Activated CD4-positive, alpha-beta memory T cell treated with anti-CD3 and anti-CD28 coated beads, Interleukin-2, amount 10 ng/mL, durations not matched to agents 7 days and 5 days (primary cell): ENCODE measurements at places on chromosomes 5 and 9.

GRCh38 chr5:68433923-68434879 lies 218.6 kb downstream of the PIK3R1 start:
- peak; percentile 91 for DNase-seq

DNA sequence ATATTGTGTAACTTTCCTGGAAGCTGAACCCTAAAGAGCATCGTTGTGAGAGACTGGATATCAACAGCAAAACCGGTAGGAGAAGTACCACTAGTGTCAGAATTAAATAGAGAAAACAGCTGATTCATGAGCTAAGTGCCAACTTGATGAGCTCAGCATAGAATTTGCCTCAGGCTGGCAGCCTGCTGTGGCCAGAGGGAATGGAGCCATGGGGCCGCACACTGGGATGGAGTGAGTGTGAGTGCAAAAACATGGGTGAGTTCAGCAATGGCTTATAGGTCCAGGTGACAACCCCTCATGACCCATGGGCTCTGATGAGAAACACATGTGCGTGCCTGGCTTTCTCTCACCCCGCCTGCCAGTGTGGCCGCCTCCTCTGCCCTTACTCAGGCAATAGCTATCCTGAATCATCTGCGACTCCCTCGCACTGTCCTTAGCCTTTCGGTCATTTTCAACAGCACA lies 25.4 kb downstream of the ADAMTS16 start:
- no peak for DNase-seq

- no peak for DNase-seq
These were observed 72.8 kb downstream of the ADAMTS2 start for GRCh38 chr5:179272326-179273072.

GRCh38 chr5:118791926-118792734 lies 196.2 kb downstream of the DTWD2 start:
- peak; percentile 21 for DNase-seq

DNA sequence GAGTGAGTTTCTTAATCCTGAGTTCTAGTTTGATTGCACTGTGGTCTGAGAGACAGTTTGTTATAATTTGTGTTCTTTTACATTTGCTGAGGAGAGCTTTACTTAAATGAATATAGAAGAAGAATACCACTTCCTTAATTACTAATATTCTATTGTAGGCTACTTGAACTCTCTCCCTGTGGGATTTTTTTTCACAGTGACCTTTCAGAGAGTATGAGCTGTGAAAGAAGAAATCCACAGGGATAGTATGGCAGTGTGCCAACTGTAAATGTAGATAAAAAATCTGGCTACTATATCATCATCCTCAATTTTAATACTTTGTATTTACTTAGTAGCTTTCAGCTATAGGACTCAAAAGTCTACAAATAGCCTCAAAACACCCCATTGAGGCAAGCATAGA lies 67.3 kb downstream of the COMMD10 start:
- DNase-seq, result no peak

- peak; percentile 12 for DNase-seq
These were observed 3.5 kb downstream of the PHF2 start for GRCh38 chr9:93579711-93580516.

DNA sequence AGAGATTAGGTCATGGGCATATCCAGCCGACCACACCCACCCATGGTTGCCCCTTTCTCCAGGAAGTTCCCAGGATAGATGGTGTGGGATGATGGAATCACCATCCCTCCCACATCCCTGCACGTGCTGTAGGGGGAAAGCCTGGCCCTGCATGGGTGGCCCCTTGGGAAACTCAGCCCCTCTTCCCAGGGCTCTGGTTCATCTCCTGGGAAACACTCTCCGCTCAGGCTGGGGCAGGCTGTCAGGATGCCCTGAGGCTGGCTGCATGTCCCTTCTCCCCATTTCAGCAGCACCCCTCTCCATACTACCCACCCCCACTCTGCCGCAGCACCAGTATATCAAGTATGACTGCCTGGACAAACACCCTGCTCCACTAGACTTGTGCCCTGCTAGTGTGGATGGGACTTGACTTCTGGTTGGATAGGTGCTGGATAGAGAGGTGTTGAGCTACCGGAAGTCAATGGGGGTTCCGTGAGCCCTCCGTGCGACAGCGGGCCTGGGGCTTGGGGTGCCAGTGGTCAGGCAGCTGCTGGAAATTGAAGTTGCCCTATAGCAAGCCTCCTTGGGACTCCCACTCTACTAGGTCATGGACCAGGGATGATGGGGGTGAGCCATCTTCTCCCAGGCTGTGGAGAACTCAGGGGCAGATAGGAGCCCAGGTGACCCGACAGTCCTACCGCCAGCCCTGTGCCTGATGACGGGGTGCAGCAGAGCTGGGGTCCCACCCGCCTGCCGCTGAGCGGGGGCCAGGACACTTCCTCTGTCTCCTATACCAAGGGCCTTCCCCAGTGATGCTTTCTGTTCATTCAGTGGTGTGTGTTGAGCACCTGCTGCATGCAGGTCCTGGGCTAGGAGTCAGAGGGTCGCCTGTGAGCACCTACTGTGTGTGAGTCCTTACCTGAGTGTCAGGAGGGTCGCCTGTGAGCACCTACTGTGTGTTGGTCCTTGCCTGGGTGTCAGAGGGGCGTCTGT lies 69.4 kb upstream of the COL5A1 start:
- DNase-seq, result no peak

- DNase-seq, result peak; percentile 96
These were observed 39.5 kb upstream of the GARNL3 start for GRCh38 chr9:127224883-127225739.

- DNase-seq, result no peak
These were observed 96.8 kb downstream of the FBXO4 start for GRCh38 chr5:42021923-42022322.

GRCh38 chr9:101417977-101418376 lies 17.6 kb downstream of the ALDOB start:
- DNase-seq, result no peak

- no peak for DNase-seq
These were observed 41.9 kb upstream of the TEX48 start for GRCh38 chr9:114723931-114724330.

DNA sequence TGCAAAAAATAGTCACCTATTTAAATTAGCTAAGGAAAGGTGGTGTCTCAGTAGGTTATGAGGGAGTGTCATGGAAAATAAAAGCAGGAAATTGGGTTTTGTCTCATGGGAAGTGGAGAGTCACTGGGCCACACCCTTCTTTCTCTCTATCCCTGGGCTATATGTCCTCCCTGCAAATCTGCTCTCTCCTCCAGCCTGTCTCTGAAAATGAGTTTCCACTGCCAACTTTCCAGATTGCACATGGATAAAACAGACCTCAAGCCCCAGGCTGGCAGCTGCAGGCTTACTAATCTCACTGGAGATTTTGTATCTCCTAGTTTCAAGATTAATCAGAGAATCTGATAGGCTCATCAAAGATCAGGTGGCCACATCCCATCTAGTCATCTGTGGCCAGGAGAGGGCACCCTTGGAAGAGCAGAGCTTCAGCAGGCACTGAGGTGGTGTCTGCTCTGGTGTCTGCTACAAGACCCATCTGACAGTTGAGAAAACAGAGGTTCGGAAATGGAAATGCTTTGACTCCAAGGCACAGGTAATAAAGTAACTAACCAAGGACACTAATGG lies 178.9 kb downstream of the MSX2 start:
- no peak for DNase-seq

DNA sequence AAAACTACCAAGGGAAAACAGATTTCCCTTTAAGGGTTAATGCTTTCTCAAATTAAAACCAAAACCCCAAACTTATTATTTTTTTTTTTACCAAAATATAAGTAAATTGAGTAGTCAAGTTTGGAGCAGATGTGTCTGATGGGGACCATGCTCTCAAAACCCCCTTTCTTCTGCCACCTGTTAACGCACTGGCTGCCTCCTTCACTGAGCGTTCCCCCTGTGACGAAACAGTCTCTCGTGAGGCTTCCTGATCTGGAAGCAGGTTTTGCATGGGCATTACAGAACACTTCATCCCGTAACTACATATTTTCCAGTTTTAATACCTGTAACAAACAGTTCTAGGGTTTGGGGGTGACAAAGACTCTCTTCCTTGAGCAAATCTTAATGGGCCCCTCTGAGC lies 59.4 kb downstream of the ANKH start:
- DNase-seq, result no peak

DNA sequence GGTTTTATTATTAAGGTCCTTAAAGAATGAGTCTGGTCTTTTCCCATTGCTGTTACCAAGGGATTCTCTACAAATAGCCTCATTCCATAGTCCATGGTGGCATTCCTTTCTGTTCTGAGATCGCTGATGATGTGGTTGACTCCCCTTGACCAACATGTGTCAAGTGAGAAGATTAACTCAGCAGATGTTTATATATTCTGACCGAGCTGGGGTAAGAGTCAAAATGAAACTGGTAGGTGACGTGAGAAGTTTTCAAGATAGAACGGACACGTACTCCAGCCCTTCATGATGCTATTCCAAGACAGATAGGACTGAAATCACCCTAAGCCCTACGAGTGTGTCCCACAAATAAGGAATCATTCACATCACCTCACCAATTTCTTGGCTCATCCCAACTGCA lies 155.5 kb upstream of the WWC1 start:
- no peak for DNase-seq

DNA sequence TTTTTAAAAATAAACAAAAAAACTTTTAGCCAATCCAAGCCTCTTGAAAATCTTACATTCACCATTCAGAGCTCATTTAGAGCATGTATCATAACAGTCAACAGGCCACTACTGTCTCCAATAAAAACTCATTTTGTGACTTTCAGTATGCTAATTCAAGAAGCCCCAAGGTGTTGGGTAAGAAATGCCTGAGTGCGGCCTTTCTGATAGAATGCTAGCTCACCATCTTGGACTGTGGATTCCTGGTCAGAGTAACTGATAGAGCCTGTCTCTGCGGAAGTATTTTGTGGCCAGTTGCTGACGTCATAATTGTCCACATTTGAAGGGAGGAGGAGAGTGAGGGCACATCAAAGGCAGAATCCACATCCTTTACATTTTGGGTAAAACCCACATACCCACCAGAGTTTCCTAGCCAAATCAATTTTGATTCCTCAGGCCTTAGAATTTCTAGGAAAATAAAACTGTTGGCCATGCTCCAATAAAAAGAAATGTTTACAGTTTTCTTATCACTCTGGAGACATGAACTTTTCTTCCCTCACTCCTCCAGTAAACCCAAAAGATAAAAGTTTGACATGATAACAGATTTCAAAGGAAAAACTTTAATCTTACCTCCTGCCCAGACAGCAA lies 41.1 kb upstream of the ERCC6L2 start:
- no peak for DNase-seq

DNA sequence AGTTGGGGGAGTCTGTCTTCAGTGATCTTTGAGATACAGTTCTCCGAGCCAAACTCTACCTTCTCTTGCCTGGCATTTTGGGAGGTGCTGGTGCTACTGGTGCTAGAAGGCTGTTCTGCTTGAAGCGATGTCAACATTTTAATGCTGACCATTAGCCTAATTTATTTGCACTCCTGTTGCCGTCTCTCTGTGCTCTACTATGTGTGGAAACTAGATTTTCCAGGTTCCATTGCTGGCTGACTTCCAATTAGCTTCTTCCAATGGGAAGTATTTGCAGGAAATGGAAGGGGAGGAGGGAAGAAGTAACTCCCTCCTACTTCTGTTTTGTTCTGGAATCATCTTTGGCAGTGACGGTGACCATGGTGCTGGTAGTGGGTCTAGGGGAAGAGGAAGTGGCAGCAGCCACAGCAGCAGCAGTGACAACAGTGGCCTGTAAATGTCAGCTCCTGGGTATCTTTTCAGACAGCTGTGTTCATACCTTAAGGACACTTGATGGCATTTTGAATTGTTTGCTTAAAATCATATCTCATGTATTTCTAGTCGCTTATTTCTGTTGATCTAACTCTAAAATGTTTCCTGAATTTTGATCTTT lies 7.9 kb downstream of the TXNDC8 start:
- no peak for DNase-seq

DNA sequence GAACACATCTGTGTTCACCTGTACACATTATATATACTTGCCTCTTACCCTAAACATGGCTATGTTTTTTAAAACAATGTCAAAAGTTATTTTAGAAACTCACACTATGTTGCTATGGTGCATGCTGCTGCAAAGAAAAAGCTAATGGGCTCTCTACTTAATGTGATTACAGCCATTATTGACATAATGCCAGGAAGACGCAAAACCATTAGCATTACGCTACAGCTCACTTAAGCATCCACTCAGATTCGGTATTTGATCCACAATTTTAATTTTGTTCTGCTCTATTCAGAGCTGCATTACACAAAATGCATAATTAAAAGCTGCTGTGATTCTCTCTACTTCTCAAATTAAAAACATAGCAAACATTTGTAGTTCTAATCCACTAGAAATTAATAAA lies 395.2 kb downstream of the BNC2 start:
- no peak for DNase-seq

GRCh38 chr9:131799177-131799823 lies 59.4 kb upstream of the RAPGEF1 start:
- DNase-seq, result peak; percentile 62

DNA sequence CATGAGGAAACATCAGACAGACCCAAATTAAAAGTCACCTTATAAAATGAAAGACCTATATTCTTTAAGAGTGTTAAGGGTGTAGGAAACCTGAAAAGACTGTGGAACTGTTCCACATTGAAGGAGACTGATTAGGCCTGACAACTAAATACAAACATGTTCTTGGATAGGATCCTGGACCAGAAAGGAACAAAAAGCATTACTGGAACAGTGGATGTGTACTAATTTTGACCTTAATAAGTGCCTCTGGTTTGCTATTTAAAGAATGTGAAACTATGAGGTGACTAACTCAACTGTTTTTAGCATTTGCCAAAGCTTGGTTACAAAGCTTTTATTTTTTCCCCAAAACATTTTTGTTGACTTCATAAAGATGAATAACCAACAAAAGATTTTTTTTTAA lies 340.6 kb downstream of the CAAP1 start:
- DNase-seq, result no peak

GRCh38 chr9:127714020-127714750 lies 1.3 kb downstream of the PTRH1 start:
- no peak for DNase-seq

DNA sequence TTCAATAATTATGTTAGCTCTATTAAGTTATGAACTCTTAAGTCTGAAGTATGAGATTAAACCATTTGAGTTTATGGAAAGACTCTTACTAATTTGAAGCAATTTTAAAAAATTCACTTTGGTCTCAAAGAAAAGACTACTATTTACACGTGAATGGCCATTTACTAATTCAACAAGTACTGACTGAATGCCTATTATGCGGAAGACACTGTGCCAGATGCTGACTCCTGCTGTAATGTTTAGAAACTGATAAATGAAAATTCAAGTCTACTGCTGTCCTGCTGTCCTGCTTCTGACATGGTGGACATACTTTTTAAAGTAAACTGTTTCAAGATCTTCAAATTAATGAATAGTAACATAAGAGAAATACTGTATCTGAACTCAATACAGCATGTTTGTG lies 116.2 kb downstream of the MPDZ start:
- no peak for DNase-seq

DNA sequence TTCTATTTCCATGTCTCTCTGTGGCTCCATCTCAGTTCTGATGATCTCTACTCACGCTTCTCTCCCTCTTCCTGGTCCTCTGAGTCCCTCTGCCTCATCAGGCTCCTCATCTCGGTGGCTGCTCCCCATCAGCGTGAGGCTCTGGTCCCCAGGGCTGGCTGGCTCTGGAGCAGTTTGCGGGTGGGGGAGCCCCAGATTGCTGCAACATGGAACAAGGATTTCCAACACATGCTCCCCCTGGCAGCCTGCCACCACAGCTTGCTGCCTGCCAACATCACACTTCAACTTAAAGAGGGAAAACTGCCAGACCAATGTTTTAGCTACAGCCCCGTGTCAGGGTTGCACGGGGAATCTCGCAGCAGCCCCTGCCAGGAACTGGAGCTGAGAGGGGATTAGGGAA lies 77.2 kb upstream of the NEK6 start:
- no peak for DNase-seq

- DNase-seq, result no peak
These were observed 80.4 kb upstream of the ADAMTSL1 start for GRCh38 chr9:18393340-18394130.

- no peak for DNase-seq
These were observed 171.2 kb upstream of the ACTBL2 start for GRCh38 chr5:57653636-57654290.
